Adrenal gland (tissue), 19 donors: ENCODE measurements at places on chromosomes 13 and 19. TPM values are rescaled to one million over a fixed set of nuclear protein-coding genes. Genes with fewer than 3 reads are reported as not detected.

The CGB1 gene
- total RNA-seq = not detected

The PEAK3 gene
- 1.2 TPM for total RNA-seq

The ZNF836 gene
- 58.4 TPM for total RNA-seq

The ZNF136 gene
- 15.1 TPM for total RNA-seq

The FFAR2 gene
- not detected for total RNA-seq
